ENCODE measurements at places on chromosomes 5 and 9.

DNA sequence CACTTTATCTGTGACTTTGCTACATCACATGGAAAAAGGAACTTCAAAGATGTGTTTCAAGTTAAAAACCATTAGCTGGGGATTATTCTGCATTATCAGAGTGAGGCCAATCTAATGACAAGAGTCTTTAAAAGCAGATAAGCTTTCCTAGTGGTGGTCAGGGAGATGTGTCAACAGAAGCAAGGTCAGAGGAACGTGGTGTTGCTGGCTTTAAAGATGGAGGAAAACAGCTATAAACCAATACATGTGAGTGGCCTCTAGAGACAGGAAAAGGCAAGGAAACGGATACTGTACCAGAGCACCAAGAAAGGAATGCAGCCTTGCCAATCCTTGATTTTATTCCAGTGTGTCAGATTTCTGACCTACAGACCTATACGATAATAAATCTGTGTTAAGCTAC is 204.2 kb downstream of the TAF11L14 start:
- DNase-seq: no peak

DNA sequence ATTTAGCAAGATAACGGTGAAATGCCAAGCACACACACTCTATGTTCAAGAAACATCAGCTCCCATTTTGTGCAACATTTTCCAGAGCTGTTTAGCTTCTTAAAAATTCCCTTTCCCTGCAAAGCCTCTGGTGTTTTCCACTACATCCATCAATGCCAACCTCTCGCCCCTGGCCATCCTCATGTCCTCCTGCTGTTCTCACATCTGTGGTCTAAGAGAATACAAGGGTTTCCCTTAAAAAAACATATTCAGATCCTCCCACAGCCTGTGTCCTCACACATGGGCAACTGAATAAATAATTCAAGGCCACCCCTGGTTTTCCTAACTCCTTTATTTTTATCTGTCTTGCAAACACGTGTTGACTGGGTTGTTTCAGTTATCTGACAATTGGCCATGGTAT is 70.3 kb downstream of the PAPPA start:
- DNase-seq: no peak

GRCh38 chr5:32837211-32837610 is 126.1 kb downstream of the NPR3 start:
- DNase-seq: no peak

DNA sequence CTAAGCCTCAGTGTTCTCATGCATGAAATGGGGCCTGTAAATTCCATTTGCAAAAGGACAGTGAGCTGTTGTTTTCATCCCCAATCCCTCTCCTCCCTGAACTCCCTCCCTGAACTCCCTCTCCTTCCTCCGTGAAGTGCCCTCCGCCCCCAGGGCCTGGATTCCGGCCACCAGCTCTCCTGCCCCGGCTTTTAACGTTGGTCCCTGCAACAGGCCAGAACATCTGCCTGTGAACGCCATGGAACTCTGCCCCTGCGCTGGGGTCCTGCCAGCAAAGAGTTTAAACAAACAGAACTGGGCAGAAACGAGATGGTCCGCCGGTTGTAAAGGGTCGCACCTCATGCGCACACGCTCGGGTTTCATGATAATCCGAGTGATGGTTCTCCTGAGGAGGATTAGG is 62.4 kb downstream of the SMIM23 start:
- no peak for DNase-seq

- DNase-seq: no peak
Observed at GRCh38 chr9:90841615-90842014, 40.0 kb downstream of the SYK start.

Measured in activated naive CD4-positive, alpha-beta T cell treated with anti-CD3 and anti-CD28 coated beads, Interleukin-2, amount 50 U/mL, for 16 hours (primary cell).